ENCODE measurements at places on chromosomes 2 and 18.

- no peak for DNase-seq
Observed at GRCh38 chr2:11437602-11438001, 28.4 kb downstream of the E2F6 start.

- no peak for DNase-seq
Observed at GRCh38 chr2:238598802-238599530, 172.2 kb downstream of the ASB1 start.

DNA sequence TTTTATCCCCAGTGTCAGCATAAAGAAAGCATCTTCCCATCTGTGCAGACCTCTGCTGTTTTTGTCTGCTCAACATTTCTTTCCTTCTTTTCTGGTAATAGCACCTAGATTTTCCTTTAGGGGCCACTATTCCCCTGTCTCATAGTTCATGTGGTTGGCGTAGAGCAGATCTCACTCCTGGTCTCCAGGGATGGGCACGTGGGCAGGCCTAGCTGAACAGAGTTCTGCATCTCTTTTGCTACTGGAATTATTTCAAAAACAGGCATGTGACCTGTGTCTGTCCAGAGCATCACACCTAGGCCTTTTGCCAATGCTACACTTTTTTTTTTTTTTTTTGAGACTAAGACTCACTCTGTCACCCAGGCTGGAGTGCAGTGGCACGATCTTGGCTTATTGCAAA lies 17.7 kb upstream of the ICOS start:
- no peak for DNase-seq

DNA sequence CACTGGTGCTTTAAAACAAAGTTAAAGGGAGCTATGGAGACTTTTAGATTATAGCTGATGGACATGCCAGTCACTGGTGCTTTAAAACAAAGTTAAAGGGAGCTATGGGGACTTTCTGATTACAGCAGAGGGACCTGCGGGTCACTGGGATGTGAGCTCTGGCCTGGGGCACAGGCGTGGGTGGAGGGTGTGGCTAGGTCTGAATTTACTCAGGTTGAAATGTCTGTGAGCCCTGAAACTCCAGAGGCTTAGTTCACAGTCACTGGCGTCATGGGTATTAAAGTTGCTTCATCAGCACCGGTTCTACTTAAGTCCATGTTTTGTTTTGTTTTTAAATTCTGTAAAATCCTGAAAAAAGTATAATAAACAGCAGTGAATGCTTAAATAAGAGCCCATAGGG lies 49.0 kb upstream of the TMEM18 start:
- no peak for DNase-seq

DNA sequence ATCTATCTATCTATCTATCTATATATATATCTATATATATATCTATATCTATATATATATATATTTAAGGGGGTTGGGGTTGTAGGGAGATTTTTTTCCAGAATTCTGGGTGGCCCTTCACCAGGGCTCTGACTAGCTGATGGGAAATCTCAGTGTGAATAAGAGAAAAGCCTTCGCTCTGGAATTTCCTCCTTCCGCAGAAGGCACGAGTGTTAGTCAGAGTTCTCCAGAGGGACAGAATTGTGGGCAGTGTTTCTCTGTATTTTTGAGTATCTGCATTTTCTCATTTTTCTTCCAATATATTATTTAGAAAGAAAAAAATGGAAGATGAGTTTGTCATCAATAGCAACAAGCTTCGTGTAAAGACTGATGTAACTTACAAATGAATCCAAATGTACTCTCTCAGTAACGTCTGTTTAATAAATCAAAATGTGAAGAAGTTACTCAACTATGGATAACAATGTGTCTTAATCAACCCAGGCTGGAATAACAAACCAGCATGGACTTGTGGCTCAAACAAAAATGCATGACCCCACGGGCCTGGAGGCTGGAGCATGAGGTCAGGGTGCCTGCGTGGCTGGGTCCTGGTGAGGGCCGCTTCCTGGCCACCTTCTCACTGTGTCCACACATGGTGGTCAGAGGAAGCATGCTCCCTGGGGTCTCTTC lies 10.6 kb upstream of the SNTG2 start:
- DNase-seq = no peak

- no peak for DNase-seq
Observed at GRCh38 chr18:36887114-36887513, 58.2 kb downstream of the KIAA1328 start.

- no peak for DNase-seq
Observed at GRCh38 chr2:141590620-141591019, 540.2 kb downstream of the LRP1B start.

- no peak for DNase-seq
Observed at GRCh38 chr2:206851521-206851920, 86.1 kb downstream of the FASTKD2 start.

- DNase-seq = no peak
Observed at GRCh38 chr2:100813527-100813926, 6.4 kb upstream of the NPAS2 start.

- no peak for DNase-seq
Observed at GRCh38 chr2:96893289-96894150, 23.6 kb upstream of the SEMA4C start.

- no peak for DNase-seq
Observed at GRCh38 chr2:192190474-192190873, 4.3 kb downstream of the TMEFF2 start.

- DNase-seq = no peak
Observed at GRCh38 chr18:28735731-28736130, 558.8 kb upstream of the CDH2 start.

DNA sequence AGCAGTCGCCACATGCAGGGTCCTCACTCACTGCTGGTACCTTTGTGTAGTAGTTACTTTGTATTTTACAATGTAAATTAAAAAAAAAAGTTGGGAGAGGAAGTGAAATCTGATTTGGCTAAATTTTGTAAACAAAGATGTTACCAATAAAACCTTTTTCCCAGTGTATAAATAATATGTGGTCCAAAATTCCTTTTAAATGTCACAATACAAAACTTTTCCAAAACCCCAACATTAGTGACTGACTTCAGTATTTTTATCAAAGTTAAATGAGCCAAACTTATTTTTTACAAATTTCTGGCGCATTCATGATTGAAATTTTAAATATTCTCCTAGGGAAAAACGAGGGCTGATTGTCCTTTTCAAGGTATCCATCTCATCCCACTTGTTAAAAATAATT lies 239.9 kb downstream of the AGAP1 start:
- no peak for DNase-seq

- DNase-seq = no peak
Observed at GRCh38 chr2:205579335-205579734, 103.0 kb upstream of the NRP2 start.

DNA sequence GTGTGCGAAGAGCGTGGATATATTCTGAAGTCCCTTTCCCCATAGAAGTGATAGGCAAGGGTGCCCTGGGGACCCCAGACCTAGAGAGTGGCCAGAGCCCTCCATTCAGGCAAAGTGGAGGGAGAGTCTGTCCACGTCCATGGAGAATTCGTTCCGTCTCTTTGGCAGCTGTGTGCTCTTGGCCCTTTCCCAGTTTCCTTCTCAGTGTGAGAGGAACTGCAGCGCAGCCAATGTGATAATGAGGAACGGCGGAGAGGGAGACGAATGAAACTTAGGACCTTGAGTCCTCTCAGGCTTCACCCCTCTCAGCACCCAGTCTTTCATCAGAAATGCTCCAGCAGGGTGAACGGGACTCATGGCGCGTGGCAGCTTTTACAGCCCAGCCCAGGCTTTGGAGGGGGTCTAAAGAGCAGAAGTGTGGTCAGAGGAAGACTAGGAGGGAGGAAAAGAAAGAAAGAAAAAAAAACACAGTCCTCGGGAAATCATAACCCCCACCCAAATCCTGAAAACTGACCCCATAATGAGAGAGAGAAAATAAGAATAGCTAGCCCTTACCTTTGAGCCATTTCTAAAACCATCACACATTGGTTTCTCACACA lies 95.0 kb upstream of the RIOK3 start:
- DNase-seq = no peak

- no peak for DNase-seq
Observed at GRCh38 chr2:229836847-229837246, 85.0 kb downstream of the TRIP12 start.

DNA sequence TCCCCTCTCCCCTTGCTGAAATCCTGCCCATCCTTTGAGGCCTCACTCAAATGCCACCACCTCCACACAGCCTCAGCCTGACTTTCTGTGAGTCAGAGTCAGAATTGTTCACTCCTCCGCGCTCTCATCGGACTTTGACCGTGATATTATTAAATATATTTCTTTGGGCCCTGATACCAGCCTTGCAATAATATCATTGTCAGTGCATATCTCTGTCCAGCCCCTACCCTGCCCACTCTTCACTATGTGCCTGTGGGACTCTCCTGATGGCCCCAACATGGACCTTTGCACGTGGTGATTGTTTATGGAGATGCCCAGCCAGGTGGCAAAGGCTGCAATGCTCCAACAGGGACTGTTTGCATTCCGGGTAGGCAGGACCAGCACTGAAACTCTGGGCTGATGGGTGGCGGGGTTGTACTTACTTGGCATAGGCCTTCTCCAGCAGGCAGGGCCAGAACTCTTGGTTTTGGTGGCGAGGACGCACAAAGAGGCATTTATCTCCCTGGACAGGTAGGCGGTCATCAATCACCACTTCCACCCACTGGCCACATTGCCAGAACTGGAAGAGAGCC lies 37.3 kb downstream of the CAPN13 start:
- no peak for DNase-seq

- no peak for DNase-seq
Observed at GRCh38 chr2:45263147-45263546, 253.9 kb upstream of the SIX2 start.

- DNase-seq = no peak
Observed at GRCh38 chr2:120430501-120430830, 84.5 kb downstream of the INHBB start.

- no peak for DNase-seq
Observed at GRCh38 chr2:213086571-213086970, 64.8 kb downstream of the IKZF2 start.

DNA sequence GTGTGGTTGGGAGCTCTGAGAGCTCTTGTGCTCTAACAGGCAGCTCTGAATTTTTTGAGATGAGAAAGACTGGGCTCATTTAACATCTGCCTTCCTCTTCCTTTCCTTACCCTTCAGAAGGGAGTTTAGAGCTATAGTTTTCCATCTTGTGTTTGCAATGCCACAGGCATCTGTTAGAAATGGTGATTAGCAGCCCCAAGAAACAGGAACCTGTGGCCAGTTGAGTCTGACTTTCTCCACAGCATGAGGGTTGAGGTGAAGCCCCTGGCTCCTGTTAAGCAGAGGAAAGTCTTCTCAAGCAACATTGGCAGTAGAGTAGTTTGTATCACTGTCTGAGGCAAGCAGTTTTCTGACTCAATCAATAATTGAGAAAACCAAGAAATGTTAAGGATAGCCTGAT lies 577.4 kb downstream of the ZEB2 start:
- no peak for DNase-seq

GRCh38 chr18:63878343-63878742 lies 9.2 kb upstream of the SERPINB2 start:
- no peak for DNase-seq

DNA sequence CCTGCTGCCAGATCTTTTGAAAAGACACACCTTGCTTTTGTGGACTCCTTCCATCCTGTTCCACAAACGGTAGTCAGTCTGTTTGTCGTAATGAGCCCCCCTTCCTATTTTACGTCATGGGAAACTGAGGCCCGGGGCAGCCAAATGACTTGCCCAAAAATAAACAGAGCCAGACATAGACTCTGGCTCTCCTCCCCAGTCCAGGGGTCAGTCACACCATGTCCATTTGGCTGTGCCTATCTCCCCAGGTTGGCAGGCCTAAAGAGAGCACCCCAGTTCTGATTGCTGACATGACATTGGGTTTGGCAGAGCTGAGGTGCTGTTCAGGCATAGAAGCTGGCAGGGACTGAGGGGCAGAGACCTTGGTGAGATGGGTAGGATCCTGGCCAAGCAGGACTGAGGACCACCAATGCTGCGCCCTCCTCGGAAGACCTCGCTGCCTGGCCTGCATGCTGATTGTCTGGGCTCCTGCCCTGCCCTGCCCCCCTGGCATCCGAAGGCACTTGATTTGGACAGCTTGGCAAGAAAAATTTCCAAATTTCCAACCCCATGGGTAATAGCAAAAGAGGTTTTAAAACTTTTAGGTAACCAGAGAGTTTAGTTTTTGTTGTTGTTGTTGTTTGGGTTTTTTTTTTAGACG lies 335.4 kb downstream of the DYSF start:
- no peak for DNase-seq

DNA sequence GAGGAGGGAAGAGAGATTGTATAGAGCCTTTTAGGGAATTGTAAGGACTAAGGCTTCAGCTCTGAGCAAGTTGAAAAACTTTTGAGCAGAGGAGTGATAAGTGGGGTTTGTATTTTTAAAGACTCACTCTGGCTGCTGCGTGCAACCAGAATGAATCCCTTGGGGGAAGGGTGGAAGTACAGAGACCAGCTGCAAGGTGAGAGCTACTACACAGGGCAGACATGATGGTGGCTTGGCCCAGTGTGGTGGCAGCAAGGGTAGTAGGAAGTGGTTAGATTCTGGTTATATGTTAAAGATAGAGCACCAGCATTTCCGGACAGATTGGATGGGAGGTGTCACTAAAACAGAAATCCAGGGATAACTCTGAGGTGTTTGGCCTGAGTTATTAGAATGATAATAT lies 10.1 kb upstream of the SESTD1 start:
- DNase-seq = no peak

- DNase-seq = no peak
Observed at GRCh38 chr2:24021122-24021998, 11.5 kb downstream of the MFSD2B start.

- DNase-seq = no peak
Observed at GRCh38 chr2:96239745-96240264, 26.0 kb downstream of the TMEM127 start.

- no peak for DNase-seq
Observed at GRCh38 chr2:118103951-118104940, 16.0 kb downstream of the INSIG2 start.

GRCh38 chr2:192208848-192209247 lies 14.1 kb upstream of the TMEFF2 start:
- DNase-seq = no peak

- no peak for DNase-seq
Observed at GRCh38 chr2:124884315-124884714, 859.2 kb downstream of the CNTNAP5 start.

GRCh38 chr2:226694586-226695284 lies 104.9 kb downstream of the IRS1 start:
- no peak for DNase-seq

- DNase-seq = no peak
Observed at GRCh38 chr18:79560861-79561210, 118.8 kb upstream of the CTDP1 start.

- no peak for DNase-seq
Observed at GRCh38 chr2:121888189-121888557, 132.7 kb downstream of the TSN start.

DNA sequence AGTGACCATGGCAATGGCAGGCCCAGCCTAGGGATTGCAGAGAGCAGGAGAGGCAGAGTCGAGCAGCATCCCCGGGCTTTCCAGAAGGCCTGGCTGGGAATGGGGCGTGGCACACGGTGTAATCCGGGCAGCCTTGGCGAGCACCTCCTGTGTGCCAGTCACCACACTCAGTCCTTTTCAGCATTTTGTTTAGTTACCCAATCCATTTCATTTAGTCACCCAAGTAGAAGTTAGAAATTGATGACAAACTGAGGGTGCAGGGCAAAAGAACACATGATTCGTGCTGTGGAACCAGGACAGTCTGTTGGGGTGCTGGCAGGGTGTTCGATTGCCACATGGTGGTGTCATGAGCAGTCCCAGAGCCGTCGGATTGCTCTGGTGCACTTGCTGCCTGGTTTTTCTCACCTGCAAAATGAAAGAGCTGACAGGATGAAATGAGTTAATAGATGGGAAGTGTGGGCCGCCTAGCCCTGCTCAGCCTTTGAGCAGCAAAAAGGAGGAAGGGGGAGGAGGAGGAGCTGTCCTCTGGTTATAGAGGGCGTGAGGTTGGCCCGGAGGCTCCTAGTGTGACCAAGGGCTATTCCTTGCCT lies 299.4 kb downstream of the AGAP1 start:
- DNase-seq = no peak

GRCh38 chr2:234694244-234695013 lies 197.5 kb upstream of the ARL4C start:
- DNase-seq = no peak
